H54 (cell line): ENCODE measurements at places on chromosomes 1 and 21.

DNA sequence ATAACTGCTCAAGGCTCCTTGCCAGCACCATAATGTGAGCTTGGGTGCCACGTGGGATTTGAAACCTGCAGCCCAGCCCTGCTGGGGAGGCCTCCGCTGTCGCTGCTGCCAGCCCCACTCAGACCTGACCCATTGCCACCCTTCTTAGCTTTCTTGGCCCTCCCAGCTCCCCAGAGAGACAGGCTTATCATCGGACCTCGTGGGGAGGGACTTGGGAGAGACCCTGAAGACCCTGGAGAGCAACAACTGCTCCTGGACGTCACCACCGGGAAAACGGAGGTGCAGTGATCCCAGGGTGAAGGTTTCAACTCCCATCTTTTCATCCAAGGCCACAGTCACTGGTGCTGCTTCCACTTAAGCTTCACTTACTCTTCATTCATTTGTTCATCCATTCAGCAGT is 596.1 kb downstream of the PTPRU start:
- DNase-seq: no peak

GRCh38 chr1:156896490-156897033 is 3.0 kb downstream of the PEAR1 start:
- peak; percentile 98 for DNase-seq

GRCh38 chr1:232568331-232568852 is 61.5 kb downstream of the SIPA1L2 start:
- DNase-seq: no peak

DNA sequence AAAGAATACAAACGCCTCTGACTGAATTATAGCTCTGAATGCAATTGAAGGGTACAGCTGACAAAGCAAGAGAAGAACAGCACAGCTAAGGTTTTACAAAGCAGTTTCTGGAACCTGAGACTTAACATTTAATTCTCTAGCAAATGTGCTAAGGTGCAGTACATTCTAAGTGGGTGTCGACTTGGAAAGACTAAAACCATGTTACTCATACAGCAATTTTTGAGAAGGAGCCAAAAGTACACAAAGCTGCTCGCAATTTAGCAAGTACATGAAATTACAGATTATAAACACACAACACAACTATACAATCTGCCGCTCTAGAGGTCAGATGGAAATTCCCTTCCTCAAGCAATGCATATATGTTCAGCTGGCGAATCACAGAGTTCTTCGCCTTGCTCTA is 121.9 kb downstream of the TIAM1 start:
- DNase-seq: no peak

GRCh38 chr1:11414926-11415538 is 63.9 kb upstream of the DISP3 start:
- DNase-seq: no peak

DNA sequence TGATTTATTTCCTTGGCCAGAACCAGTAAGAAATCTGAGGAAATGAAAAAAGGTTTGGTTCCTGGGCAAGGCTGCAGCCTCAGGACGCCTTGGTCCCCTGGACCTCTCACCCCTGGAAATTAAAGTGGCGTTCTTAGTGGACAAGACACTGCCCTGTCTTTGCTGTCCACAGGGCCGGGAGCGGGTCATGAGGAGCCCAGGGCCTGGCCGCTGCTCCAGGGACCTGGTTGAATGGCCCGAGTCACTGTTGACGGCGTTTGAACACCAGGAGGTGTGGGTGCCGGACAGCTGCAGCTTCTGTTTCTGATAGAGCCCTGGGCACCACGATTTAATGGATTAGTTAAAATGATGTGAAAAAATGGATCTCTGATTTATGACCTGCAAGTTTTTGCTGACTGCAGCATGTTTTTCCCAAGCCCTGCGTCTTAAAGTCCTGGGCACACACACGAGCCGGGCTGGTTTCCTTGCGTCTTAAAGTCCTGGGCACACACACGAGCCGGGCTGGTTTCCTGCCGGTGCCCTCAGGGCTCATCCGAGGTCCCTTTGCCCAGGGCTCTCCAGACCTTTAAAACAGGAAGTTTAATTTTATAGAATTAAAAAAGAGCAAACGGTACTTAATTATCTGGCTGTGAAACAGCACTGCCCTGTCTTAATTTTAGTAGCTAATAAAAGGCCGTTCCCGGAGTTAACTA is 74.1 kb upstream of the ACTRT2 start:
- no peak for DNase-seq

GRCh38 chr1:55131801-55132200 is 83.4 kb downstream of the USP24 start:
- DNase-seq: no peak

- no peak for DNase-seq
Measured at GRCh38 chr1:18572022-18572880, 58.4 kb upstream of the PAX7 start.

- DNase-seq: no peak
Measured at GRCh38 chr21:16476056-16476825, 746.5 kb downstream of the USP25 start.

DNA sequence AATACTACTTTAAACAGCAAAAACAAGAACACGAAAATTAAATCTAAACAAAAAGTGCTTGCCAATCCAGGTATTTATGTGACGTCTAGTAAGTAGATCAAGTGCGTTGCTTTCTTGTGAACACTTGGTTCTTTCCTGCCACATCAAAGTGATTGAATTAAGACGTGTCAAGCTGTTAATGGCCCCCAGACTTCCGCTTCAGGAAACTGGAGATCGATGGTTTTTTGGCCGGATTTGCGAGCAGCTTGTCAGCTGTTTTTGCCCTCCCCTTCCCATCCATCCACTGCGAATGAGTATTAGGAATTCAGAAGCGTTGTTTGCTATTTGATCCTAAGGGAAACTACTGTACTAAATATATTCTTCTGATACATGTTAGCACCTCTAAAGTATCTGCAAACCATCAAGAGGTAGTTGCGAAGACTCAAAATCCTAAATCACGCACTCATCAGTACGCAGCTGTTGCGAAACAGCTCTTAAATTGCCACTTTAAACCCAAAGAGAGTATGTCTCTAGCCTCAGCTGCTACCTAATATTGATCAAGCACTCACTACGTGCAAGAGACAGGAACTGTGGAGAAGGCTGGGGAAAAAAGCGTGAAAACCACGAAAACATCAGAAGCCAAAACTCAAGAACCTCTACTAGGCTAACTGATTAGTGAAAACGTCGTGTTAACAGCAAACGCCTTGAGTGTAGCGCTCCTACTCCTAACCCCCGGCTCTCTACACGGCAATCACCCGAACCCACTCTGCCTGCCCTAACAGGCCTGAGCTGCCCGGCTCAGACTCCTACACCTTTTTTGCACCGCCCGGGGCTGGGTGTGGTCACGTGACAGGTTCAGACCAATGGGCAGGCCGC is 473 bp upstream of the BRDT start:
- no peak for DNase-seq

GRCh38 chr1:180501865-180502360 is 464 bp downstream of the ACBD6 start:
- peak; percentile 60 for DNase-seq

DNA sequence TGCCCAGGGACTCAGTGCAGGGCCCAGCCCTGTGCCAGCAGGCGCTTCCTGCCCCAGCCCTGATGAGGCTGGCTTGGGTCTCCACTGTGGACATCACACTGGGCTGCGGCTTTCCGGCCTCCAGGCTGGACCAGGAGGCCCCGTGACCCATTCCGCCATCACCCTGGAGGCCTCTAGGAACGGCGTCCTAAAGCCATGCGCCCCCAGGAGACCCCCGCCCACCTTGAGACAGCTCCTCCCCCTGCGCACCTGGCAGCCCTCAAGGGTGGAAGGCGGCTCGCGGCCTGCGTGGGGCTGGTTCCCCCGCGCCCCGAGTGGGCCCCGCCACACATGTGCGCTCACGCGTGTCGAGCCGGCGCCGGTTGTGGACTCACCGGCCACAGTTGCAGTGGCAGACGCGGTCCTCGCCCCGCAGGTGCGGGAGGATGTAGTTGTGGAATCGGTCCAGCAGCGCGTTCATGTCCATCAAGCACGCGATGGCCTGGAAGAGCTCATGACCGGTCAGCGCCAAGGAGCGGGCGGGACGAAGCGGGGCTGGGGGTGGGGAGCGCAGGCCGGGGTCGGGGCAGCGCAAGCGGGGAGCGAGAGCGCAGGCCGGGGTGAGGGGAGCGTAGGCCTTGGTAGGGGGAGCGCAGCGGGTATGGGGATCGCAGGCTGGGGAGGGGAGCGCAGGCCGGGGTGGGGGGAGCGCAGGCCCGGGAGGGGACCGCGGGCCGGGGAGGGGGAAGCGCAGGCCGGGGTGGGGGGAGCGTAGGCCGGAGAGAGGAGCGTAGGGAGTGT is 924 bp downstream of the TMEM240 start:
- DNase-seq: no peak

GRCh38 chr1:208614610-208615009 is 370.4 kb upstream of the PLXNA2 start:
- DNase-seq: no peak

GRCh38 chr1:5973771-5974170 is 18.5 kb downstream of the NPHP4 start:
- DNase-seq: no peak

- peak; percentile 60 for DNase-seq
Measured at GRCh38 chr1:225754940-225755641, 22.5 kb upstream of the SRP9 start.

DNA sequence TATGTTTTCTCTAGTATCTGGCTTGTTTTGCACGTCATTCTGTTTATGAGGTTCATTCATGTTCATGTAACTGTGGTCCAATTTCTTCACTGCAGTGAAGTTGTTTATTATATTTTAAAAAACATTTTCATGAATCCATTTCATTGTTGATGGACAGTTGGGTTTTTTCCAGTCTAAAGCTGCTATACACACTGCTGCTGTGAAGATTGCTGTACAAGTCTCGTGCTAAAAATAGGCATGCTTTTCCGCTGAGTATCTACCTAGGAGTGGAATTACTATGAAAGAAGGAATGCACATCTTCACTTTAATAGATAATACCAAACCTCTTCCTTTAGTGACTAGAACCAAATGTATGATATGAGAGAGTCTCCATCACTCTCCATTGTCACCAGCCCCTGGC is 49.0 kb upstream of the ETS2 start:
- no peak for DNase-seq

DNA sequence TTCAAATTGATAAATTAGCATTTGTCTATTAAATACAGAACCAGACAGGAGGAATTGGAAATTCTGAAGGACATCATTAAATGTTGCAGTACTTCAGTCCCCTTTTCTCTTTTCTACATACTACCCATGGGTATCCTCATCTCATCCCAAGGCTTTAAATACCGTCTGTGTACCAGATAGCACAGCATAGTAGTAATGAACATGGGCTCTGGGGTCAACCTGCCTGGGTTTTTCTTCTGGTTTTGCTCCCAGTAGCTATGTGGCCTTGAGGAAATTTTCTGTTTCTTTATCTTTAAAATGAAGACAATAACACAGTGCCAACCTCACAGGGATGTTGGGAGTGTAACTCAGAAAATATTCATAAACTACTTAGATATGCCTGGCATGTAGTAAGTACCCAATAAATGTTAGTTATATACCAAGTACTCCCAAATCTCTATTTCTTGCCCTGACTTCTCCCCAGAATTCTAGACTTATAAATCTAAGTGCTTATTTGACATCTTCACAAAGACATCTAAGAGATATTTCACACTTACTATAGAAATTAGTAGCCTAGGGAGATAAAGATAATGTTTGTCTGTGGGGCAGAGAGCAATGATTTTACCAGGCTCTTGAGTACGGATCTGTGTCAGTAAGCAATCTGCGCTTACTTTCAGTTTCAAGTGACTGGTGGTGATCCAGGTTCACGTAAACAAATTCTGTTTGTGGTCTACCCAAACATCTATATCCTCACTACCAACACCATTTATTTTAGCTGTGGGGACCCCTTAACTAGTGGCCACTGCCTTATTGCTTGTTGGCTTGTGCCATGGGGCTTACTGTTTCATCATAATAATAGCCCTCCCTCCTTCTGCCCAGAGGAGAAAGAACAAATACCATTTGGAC is 37.3 kb downstream of the VANGL2 start:
- no peak for DNase-seq

GRCh38 chr1:2053217-2053616 is 3.0 kb downstream of the PRKCZ start:
- no peak for DNase-seq

DNA sequence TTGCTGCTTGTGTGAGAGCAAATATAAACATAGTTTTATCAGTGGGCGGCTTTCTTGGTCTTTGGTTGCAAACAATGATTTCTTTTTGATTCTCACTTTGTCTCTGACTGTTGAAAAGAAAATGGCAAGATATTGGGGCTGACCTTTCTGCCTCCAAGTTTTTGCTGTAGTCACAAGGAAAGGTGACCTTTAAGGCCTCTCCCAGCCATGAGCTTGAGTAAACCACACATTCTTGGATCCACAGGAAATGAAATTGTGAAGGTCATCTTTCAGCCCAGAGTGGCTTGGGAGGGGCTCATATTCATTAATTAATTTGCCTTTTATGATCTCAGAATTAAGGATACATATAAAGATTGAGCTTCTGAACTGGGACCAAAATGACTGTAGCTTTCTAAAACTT is 241.6 kb downstream of the BACH1 start:
- DNase-seq: no peak

- DNase-seq: no peak
Measured at GRCh38 chr1:37290718-37291117, 183.7 kb upstream of the ZC3H12A start.

DNA sequence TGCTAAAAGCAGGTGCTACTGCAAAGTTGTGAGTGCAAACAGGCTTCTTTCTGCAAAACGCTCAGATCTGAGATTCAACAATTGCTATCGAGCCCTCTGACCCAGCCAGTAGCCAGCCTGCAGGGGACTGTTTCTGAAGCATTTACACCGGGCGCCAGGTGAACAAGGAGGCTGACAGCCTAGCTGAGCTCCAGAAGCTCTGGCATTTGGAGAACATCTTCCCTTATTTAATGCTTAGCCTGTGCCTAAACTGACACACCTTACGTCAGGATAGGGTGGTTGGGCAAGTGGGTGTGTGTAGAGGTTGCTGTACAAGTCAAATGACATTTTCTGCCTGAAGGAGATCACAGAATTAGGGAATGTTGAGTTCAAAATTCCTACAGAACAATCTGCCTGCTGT is 15.8 kb upstream of the PLA2G2C start:
- DNase-seq: no peak

DNA sequence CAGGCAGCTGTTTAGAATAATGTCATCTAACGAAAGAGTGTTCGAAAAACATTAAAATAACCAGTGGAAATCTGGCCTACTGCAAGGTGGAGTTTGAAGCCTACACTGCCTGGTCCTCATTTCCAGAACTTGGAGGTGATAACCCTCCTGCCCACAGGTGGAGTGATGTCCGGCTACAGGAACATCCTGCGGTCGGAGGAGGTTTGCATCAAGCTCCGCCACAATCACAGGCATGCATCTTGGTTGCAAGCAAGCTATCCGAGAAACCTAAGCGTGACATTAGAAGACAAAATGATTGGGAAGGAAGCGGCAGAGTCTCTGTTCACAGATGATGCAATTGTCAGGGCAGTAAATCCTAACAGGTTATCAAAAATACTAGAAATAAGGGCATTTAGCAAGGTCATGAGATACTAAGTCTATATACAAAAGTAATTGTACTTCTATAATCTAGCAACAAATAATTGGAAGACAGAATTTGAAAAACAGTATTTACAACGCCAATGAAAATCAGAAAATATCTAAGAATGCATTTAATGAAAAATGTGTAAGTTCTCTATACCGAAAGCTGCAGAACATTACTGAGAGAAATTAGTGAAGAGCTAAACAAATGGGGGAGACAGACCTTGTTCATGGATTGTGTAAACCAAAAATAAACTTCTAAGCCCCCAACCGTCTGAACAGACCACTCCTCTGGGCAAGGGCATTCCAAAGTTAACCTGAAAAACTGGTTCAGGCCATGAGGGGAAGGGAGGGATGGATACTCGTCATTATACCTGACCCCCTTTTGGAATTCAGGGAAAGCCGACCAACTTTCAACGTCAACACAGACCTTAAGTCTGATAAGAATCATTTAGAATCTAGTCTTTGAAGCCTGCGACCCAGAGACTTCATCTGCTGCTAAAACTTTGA is 4.7 kb upstream of the SLC19A1 start:
- DNase-seq: no peak
